Substantia nigra (tissue), 51 donors: ENCODE measurements at places on chromosomes 13 and 19.

DNA sequence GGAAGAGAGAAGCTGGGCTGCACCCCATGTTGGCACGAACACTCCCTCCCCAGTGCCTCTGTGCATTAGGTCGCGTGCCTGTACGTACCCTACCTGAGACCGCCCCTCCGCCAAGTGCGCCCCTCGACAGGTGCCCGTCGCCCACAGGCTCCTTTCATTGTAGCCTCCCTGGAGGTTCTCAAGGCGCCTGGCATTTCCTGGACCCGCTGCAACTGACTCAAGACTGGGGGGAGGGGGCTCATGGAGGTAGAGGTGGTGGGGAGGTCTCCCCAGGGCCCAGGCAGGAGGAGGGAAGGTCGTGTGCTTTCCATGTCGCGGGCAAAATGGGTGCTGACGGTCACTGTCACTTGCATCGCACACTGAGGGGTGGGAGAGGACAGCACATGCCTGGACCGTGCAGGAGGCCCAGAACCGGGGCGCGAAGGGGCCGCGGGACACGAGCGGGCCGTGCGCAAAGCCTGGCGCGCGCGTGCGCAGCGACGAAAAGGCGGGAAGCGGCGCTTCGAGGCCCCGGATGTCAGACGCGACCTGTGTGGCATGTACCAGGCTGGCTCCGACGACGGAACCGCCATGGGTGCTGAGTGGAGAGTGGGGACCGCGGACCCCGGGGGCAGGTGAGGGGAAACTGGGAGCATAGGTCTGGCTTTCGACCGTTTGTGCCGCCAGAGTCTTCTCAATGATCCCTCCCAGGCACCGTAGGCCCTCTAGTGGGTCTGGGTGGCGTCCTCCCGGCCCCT, 16.5 kb downstream of the NFIX start:
- DNase-seq, result no peak

- DNase-seq, result no peak
Observed at GRCh38 chr19:6172074-6172863, 36.8 kb downstream of the ACSBG2 start.

DNA sequence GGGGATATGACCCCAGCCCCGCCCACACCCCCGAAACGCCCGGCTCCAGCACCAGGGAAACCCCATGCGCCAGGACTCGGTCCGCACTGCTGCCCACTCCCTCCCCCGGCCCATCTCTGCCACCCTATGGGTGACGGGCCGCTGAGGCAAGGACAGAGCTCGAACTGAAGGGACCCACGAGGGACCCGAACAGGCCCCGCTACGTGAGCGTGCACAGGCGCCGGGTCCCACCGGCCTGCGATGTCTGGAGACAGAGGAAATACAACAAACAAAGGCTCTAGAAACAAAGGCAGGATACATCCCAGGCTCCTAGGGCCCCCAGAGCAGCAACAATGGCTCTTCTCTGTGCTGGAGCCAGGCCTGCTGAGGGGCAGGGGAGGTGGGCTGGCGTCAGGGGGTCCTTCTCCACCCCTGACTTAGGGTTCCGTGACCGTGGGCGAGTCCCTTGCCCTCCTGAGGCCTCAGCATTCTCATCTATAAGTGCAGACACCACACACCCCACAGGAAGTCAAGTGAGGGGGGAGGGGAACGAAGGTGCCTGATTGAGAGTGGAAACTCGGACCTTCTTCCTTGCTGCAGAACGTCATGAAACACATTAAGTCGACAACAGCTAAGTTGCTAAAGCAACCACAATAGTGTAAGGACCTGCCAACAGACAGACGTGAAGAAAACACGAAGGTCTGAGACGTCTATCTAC, 3.1 kb downstream of the ABHD17A start:
- DNase-seq, result no peak

DNA sequence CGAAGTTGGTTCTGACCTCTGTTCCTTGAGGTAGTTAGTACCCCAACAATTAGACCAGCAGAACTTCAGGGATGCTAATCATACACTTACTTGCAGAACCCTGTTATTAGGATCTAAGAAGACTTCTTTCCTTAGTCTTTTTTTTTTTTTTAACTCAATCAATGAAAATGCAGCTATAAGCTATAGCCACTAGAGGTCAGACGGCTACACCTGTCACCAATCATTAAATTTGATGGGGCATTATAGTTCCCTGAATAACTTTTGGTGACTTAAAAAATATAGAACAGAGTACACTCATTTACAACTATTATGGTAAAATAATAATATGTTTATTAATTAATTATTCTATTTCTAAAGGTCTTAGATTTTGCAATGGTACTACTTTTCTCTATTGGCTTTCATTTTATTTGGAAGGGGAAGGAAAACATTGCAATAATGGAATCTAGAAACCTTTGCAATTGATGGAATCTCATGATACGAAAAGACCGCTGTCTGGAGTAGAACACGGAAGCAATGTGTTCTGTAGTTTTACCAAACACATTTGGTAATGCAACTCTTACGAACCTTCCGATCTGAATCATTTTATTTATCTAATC, 483.2 kb downstream of the DIAPH3 start:
- DNase-seq, result no peak

- DNase-seq, result no peak
Observed at GRCh38 chr19:1472231-1473084, 6.6 kb downstream of the C19orf25 start.
